Activated T-cell treated with anti-CD3 and anti-CD28 coated beads, Interleukin-2, amount 50 U/mL, for 24 hours (primary cell): ENCODE measurements at places on chromosomes 11 and 22.

- H3K36me3 ChIP-seq = peaks cover 24% of the 10 kb centered on the region
- no peak overlapping the region for H3K27ac ChIP-seq
- no peaks in the 10 kb centered on the region for H3K4me1 ChIP-seq
- no peaks in the 10 kb centered on the region for H3K27me3 ChIP-seq
- DNase-seq = no peak
These were observed 36.3 kb downstream of the KCNQ1OT1 start for GRCh38 chr11:2663506-2663905.

GRCh38 chr11:68345776-68346461 lies 33.5 kb downstream of the LRP5 start:
- H3K27me3 ChIP-seq = no peaks in the 10 kb centered on the region
- no peak for DNase-seq
- no peak overlapping the region for H3K27ac ChIP-seq
- no peaks in the 10 kb centered on the region for H3K36me3 ChIP-seq

GRCh38 chr11:32435511-32435941 lies at the start of gene WT1:
Gene WT1, minus strand, starts transcription at chr11:32435539.
- H3K4me1 ChIP-seq = peaks cover 49% of the 10 kb centered on the region
- peaks cover 91% of the 10 kb centered on the region for H3K27me3 ChIP-seq
- no peak within 1 kb of the TSS for H3K27ac ChIP-seq
- H3K36me3 ChIP-seq = no peaks in the 10 kb centered on the region
- no peak for DNase-seq

- peak overlapping the region; percentile 17 for H3K4me3 ChIP-seq
- H3K36me3 ChIP-seq = peaks cover 78% of the 10 kb centered on the region
- H3K27ac ChIP-seq = no peak overlapping the region
These were observed 4.0 kb downstream of the NPAT start for GRCh38 chr11:108218455-108218854.

- peak overlapping the region; percentile 98 for H3K27ac ChIP-seq
- no peaks in the 10 kb centered on the region for H3K27me3 ChIP-seq
- DNase-seq = no peak
- H3K4me1 ChIP-seq = peaks cover 72% of the 10 kb centered on the region
- H3K36me3 ChIP-seq = peaks cover 84% of the 10 kb centered on the region
These were observed 663 bp upstream of the BUD13 start for GRCh38 chr11:116773203-116774097.

DNA sequence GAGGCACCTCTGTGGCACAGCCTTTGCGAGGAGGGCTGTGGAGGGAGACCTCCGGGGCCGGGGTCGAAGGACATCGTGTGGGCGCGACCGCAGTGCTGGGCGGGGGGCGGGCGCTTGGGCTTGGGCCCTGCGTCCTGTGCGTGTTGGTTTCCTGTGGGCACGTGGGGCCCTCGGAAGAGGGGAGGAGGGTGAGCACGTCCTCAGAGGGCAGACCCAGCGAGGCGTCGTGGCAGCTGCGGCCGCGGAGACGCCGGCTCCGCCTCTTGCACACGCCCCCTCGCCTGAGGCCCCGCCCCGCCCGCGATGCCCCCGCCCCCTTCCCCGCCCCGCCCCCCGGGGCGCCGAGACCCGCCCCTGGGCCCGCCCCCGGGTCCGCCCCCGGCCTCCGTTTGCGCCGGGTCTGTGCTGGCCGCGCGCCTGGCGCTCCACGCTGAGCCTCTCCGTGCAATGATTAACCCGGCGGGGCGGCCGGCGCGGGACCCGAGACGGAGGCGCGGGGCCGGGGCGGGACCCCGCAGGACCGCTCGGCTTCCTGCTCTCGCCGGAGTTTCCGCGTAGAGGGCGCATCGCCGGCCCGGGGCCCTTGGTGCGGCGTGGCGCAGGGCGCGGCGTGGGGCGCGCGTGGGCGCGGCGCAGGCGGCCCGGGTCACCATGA lies at the start of gene PRR5:
TSS of gene PRR5 (plus strand) at position 381 of the 655 bp plus-strand sequence. CDS start at position 652, 271 bp downstream.
- DNase-seq = peak; percentile 84
- H3K27ac ChIP-seq = peak within 1 kb of the TSS; percentile 33
- no peaks in the 10 kb centered on the region for H3K27me3 ChIP-seq
- peaks cover 33% of the 10 kb centered on the region for H3K4me1 ChIP-seq

DNA sequence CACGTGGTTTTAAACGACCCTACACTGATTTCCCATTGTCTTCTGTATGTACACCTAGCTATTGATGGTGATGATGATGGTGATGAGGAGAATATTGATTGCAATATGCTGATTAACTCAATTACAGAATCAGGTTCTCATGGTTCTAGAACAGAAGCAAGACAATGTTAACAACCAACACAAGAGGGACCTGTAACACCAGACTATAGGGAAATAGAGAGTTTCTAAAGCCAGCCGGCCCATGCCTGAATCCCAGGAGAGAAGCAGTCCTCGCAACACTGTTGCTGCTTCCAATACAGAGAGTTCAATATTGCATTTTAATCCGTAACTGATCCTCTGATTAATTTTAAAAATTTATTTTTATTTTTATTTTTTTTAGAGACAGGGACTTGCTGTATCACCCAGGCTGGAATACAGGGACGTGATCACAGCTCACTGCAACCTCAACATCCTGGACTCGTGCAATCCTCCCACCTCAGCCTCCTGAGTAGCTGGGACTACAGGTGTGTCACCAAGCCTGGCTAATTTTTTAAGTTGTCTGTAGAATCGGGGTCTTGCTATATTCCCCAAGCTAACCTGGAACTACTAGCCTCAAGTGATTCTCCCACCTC lies 22.2 kb upstream of the UBASH3B start:
- DNase-seq = no peak
- peaks cover 17% of the 10 kb centered on the region for H3K4me1 ChIP-seq
- no peak overlapping the region for H3K4me3 ChIP-seq
- no peaks in the 10 kb centered on the region for H3K36me3 ChIP-seq
- H3K27ac ChIP-seq = no peak overlapping the region
